Breast epithelium (tissue), 4 donors: ENCODE measurements at places on chromosomes 1 and 21.
A peak's percentile ranks its signal among the peaks of the same experiment; 100 is the strongest.

GRCh38 chr1:118948846-118949245, 39.3 kb downstream of the TBX15 start:
- no peak for DNase-seq

DNA sequence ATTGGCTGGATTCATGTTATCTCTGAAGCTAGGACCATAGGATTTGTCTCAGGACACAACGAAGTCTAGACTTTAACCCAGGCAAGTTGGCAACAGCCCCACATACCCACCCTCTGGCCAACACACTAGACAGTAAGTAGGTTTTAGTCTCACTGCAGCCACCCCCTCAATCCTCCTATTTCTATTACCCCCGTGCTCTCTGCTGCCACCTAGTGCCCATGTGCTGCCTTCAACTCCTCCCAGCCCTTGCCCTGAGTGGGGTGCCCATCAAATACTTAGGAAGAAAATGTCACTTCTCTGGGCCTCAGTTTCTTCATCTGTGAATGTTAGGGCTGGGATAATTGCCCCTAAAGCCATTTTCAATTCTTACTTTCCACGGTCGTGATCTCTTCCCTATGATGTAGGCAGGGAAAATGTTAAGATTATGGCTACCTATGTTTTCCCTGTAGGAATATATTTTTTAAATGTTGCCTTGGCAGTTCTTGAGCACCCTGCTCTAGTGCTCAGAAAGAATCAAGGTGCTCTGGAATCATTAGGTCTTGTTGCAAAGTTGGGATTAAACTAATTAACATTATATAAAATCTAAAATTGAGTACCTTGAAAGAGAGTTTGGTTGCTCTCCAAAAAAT, 213.0 kb downstream of the LMX1A start:
- DNase-seq: no peak

DNA sequence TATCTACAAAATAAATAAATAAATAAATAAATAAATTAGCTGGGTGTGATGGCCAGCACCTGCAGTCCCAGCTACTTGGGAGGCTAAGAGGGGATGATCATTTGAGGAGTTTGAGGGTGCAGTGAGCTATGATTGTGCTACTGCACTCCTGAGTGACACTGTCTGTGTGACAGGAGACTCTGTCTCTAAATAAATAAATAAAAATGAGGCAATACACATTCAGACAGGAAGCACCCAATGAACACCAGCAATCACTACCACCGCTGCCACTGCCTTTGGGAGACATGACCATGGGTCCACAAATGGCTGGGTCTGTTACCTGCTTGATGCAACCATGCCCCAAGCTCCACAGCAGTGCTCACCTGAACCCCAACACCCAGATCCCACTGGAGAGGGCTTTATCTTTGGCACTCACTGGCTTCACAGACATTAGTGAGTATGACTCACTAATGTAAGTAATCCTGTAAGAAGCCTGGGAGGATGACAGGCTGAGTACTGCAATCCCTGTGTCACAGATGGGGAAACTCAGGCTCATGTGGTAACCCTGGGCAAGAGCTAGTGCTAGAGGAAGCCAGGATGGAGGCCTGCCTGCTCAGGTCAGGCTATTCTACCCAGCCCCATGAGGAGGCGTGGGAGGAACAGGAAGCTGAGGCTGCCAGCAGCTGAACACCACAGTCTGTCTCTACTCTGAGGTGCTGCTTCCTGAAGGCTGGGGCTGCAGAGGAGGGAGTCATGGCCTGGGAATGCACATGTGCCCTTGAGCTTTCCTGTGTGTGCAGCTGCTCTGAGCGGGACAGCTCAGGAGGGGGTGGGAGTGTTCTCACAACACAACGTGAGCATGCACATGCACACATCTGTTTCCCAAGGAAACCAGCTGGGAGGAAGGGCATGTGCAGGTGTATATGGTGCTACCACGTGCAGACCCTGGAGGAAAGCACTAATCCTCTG, 43.0 kb downstream of the SLC9A1 start:
- DNase-seq: peak; percentile 93

- no peak for DNase-seq
Measured at GRCh38 chr1:166145499-166145898, 21.3 kb downstream of the FAM78B start.

- no peak for DNase-seq
Measured at GRCh38 chr1:182752077-182752988, 37.2 kb upstream of the NPL start.

- no peak for DNase-seq
Measured at GRCh38 chr1:12376236-12377045, 146.6 kb downstream of the VPS13D start.

GRCh38 chr1:234536741-234537140, 57.8 kb upstream of the TARBP1 start:
- DNase-seq: no peak

DNA sequence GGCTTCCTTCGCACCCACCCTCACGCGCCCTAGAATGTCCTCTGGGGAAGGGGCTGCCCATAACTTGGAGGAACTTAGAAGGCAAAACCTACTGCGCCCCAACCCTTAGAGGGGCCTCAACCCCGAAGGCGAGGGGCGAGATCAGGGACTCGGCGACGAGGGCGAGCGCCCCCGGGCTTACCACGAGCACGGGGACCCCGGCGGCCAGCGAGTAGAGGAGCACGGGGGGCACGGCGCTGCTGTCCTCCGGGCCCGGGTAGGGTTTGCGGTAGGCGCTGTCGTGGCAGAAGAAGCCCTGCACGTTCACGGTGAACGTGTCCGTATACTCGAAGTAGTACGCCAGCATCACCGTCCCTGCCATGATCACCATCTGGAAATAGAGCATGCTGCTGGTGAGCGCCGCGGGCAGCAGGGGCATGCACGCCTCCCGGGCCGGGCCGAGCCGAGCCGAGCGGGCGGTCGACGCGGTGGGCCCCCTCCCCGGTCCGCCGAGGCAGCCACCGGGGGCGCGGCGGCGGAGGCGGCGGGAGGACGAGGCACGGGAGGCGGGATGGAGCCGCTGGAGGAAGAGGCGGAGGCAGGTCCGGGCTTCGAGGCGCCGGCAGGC, 304 bp downstream of the PLPPR5 start:
- DNase-seq: no peak

GRCh38 chr1:232239998-232240397, 389.9 kb downstream of the SIPA1L2 start:
- DNase-seq: no peak

DNA sequence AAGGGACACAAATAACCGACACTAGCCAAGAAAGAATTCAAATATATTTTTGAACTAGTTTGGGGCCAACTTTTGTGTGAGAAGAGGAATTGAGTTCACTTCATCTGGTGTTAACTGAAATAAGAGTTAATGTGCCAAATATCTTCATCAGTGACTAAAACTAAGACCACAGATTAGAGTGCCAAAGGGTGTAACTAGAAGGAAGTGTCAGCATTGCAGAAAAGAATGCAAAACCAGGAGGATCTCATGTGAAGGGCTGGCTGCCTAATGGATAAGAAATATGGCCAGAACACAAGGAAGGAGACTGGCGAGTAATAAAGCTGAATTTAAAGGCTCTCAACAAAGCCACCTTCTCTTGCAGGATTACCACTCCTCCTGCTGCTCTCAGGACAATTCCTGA, 61.8 kb upstream of the LRRC8D start:
- DNase-seq: no peak

DNA sequence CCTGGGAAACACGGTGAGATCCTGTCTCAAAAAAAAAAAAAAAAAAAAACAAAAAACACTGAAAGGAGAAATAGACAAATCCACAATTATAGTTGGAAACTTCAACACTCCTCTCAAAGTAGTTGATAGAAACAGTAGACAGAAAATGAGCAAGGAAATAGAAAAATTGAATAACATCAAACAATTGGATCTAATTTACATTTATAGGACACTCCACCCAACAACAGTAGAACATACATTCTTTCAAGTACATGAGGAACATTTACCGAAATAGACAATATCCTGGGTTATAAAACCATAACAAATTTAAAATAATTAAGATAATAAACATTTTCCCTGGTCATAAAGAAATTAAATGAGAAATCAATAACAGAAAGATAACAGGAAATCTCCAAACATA, 14.9 kb upstream of the ZMYM1 start:
- no peak for DNase-seq

DNA sequence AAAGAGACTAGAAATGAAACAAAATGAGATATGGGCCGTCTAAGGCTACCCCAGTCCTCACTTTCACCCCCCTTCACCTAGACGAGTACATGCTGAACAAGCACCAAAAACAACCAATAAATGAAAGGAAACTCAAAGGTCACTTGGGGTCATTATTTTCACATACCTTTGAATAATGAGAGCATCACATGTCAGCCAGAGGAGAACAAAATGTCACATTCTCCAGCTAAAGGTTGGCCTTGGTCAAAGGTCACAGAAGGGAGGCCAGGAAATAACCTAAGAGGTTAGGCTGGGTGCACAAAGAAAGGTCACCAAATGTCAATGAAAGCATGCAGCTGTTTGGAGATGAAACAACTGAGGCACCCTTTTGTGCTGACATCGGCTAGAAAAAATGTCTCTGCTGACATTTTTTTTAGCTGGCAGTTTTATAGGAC, 288.7 kb upstream of the USP25 start:
- DNase-seq: no peak

DNA sequence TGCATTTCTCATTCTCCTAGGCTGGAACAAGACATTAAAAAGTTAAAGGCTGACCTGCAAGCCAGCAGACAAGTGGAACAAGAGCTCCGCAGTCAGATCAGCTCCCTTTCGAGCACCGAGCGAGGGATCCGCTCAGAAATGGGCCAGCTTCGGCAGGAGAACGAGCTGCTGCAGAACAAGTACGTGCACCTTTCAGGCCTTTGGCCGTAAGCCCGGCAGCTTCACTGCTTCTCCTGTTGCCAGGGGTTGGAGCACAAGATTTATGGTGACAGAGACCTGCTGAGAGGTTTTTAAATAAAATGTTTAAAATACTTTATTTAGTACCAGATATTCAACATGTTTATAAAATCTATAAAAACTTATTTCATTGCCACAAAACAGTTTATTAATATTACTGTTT, 53.4 kb downstream of the MACO1 start:
- DNase-seq: peak; percentile 67

DNA sequence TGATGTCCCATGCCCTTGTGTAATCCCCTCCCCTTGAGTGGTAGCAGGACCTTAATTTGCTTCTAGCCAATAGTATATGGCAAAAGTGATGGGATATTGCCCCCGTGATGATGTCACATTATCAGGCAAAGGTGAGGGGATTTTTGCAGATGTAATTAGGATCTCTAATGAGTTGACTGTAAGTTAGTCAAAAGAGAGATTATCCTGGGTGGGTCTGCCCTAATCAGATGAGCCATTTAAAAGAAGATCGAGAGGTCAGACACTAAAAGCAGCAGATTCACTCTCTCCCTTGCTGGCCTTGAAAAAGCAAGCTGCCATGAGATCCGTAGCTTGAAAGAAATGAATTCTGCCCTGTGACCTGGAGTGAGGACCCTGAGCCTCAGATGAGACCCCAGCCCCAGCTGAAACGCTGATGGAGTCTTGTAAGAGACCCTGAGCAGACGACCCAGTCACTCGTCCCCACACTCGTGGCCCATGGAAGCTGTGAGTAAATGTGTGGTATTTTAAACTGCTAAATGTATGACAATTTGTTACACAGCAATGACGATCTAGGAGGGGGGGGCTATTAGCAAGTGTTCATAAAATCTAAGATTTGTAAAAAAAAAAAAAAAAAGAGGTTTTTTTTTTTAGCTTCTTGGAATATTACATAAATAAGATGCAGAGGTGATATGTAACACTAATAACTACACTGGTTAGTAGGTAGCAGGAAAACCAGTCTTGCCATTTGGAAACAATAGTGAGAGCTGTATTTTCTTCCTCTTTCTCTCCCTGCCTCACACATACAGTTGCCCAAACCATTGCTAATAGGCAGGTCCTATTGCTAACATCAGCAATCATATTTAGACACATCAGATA, 50.3 kb upstream of the TARBP1 start:
- DNase-seq: no peak

DNA sequence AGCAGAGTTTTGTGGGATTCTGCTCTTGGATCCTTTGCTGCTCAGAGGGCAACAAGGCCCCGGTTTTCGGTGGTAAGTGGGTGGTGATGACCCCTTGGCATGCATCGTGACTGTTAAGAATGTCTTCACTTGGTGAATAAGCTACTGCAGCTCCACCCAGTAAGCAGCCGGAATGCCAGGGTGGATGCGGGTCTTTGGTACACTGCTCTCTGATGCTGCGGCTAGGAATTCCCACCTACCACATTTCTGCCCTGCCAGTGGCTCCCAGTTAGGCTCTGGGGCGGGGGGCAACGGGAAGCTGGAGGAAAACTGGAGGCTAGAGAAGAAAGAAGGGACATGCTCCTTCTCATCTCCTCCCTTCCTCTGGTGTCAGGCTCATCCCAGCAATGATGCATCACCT, 180.4 kb upstream of the GALNT2 start:
- DNase-seq: no peak

- DNase-seq: no peak
Measured at GRCh38 chr1:89286549-89287180, 14.0 kb upstream of the GBP5 start.
